Cardiac septum (tissue), 1 donor: ENCODE measurements at places on chromosomes 7 and 10. TPM values are rescaled to one million over a fixed set of nuclear protein-coding genes. Genes with fewer than 3 reads are reported as not detected.

PITRM1 gene
- total RNA-seq: 85.3 TPM

- no peak for DNase-seq
Observed at GRCh38 chr10:120929166-120929565, 78.0 kb downstream of the WDR11 start.

GRCh38 chr10:104026762-104027161 is 58.9 kb downstream of the COL17A1 start:
- no peak for DNase-seq

DNA sequence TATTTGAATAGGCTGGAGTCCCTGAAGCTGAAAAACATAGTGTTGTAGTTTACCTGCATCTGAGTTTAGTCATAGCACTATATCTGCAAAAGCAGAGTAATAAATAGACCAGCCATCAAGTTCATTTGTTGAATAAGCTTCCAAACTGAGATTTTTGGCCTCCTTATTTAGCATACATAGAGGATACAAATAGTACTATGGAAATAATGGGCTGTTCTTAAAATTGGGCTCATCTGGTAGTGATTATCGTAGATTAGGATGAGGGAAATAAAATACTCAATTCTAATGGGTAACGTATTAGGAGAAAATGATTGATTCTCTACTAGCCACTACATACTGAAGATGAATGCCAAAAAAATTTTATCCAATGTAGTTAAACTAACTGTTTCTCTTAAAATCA is 41.4 kb upstream of the TMEM196 start:
- no peak for DNase-seq

- no peak for DNase-seq
Observed at GRCh38 chr7:80279760-80280159, 145.1 kb downstream of the GNAI1 start.

- no peak for DNase-seq
Observed at GRCh38 chr7:94160719-94161435, 156.7 kb upstream of the BET1 start.

BMPR1A gene
- total RNA-seq: 60.0 TPM

DNA sequence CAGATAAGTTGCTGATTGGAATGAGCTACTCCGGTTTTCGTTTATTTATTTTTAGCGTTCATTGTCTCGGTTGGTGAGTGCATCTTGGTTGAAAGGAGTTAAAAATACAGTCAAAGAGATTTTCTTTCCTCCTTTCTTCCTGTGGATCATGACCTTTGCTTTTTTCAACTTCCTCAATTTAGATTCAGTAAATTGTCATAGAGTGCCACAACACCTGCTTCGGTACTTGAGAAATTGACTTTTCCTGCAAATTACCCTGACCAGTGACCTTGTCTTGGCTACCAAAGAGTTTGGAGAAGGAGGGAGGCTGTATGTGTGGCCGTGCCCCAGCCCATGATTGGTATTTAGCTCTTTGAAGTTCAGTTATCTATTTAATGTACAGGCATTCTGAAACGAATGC is 128.7 kb downstream of the FAM204A start:
- no peak for DNase-seq

CCT6A gene
- 74.0 TPM for total RNA-seq

DNA sequence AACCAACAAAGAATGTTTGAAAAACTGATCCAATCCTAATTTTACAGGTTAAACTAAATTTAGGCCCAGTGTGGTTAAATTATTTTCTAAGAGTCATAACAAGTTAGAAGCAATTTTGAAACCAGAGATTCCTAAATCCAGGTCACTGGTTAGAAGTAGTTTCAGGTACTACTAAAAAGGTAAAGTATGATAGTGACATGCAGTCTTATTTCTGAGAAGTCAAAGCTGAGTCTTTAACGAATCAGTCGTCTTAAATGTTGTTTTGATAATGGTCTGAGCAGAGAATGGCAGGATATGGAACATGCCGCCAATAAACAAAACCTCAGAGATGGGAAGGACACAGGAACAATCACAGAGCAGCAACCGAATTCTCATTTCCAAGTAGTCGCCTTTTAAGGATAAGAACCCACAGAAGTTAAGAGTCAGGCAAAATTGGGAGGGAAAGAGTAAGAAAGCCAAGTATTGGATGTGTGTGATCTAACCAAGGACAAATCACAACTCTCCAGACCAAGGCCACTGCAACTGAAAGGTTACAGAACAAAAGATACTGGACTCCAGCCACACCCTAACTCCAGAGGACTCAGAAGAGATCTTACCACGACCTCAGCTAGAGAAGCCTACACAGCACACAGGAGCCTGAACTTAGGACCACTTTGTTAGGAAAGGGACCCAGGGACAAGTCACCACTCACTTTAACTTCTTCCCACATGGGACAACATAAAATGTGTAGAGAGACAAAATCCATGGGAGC is 19.7 kb downstream of the TMEM243 start:
- no peak for DNase-seq

OIT3 gene
- total RNA-seq: 0.32 TPM

DNA sequence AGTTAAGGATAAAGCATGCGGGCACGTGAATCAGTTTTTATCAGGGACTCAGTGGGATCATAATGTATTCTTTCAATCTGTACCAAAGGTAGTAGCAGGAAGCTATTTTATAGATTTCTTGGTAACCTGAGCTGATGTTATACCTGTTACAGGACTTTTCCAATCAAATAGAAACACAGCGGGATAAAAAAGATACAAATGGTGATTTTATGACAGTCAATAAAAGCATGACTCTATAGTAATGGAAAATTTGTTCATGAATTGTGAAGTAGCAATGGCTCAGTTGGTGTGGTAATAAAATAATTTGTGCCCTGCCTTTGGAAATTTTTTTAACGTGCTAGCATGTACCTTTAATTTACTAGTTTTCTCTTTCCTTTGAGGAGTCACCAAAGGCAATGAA is 300.7 kb upstream of the CELF2 start:
- no peak for DNase-seq

- DNase-seq: no peak
Observed at GRCh38 chr7:51316262-51316665, 345 bp downstream of the COBL start.

UCN3 gene
- total RNA-seq: not detected

FEZF1 gene
- total RNA-seq: 0.13 TPM

CHST12 gene
- 13.8 TPM for total RNA-seq

DNA sequence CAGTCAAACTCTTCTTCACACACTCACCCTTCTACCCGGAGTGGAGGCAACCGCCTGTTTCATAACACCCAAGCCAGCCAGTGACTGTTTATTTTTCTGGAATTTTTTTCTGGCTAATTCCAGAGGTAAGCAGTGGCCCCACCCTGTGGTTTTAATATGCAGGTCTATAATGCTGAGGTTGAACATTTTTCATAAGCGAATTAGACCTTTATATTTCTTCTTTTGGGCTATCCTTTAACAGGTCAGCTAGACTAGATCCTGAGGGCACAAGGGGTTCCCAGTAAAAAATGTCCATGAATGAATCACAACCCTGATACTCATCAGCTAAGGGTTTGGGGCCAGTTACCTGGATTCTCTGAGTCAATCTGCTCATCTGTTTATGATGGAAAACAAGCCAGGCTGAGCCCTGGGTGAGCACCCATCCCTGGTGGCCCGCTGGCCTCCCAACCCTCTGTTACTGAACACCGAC is 76.2 kb downstream of the GRB10 start:
- no peak for DNase-seq

- no peak for DNase-seq
Observed at GRCh38 chr10:3775696-3776551, 9.1 kb downstream of the KLF6 start.

- no peak for DNase-seq
Observed at GRCh38 chr7:66535414-66536329, 93.0 kb upstream of the KCTD7 start.

WEE2 gene
- not detected for total RNA-seq

GRCh38 chr7:333393-333764 is 43.4 kb downstream of the FOXL3 start:
- no peak for DNase-seq

GRCh38 chr7:136058546-136058945 is 81.4 kb upstream of the MTPN start:
- DNase-seq: no peak

GRCh38 chr7:86469680-86470295 is 173.9 kb upstream of the GRM3 start:
- no peak for DNase-seq

- DNase-seq: no peak
Observed at GRCh38 chr7:96331233-96331632, 9.3 kb upstream of the SLC25A13 start.

GRCh38 chr7:155618708-155619633 is 25.5 kb upstream of the RBM33 start:
- DNase-seq: no peak

PGAM2 gene
- 322 TPM for total RNA-seq

AASS gene
- total RNA-seq: 20.6 TPM

SPDYE9 gene
- total RNA-seq: not detected

- DNase-seq: no peak
Observed at GRCh38 chr7:88361357-88361756, 54.7 kb upstream of the STEAP4 start.

DNA sequence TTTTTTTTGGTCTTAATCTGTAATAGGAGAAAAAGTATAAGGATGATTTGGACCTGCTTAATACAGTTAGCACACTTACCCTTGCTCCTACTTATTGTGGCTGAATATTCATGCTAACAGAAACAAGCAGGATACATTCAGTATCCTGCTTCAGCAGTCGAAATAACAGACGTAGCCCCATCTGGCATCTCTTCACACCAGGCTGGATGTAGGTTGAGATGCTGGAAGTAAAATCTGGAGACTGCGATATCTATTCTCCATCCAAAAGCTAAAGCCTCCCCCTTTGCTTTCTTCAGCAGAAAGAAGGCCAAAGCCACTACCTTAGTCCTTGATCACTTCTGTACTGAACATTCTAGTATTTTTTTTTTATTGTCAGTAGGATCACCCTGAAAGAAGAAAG is 537.4 kb downstream of the AUTS2 start:
- no peak for DNase-seq

GRCh38 chr7:15159261-15159660 is 256.7 kb upstream of the DGKB start:
- no peak for DNase-seq

GRCh38 chr10:77836299-77836820 is 90.2 kb downstream of the DLG5 start:
- DNase-seq: peak; percentile 88

HMX3 gene
- not detected for total RNA-seq

- no peak for DNase-seq
Observed at GRCh38 chr10:132332433-132332754, 401 bp downstream of the LRRC27 start.

DNA sequence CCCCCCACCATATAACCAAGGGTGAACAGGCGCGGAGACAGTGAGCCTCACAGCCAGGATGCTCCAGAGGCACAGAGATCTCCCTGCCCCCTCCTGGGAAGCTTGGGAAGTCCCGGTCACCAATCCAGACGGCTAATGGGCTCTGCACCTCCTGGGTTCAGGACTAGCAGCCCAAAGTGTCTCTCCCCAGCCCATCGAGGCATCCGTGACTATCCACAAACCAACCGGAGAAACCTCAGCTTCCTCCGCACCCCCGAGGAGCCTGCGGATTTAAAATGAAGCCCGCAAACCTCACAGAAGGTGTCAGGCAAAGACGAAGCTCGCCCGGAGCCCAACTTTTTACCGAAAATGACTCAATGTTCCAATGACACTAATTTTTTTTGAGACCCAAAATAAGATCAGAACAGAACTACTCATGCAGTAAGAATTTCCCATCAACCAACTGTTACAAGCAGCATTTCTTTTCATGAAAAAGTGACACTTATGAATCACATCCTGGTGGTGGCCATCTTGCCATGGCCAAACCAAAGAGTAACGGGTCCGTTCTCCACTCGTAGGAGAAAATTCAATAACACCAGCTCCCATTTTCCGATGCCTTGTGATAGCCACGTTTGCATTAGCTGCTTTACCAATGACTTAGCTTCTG is 6.0 kb downstream of the PDGFA start:
- DNase-seq: no peak

GRCh38 chr7:72493850-72494661 is 81.9 kb upstream of the CALN1 start:
- DNase-seq: peak; percentile 71

NPY gene
- not detected for total RNA-seq

NUTM2E gene
- total RNA-seq: not detected

DNA sequence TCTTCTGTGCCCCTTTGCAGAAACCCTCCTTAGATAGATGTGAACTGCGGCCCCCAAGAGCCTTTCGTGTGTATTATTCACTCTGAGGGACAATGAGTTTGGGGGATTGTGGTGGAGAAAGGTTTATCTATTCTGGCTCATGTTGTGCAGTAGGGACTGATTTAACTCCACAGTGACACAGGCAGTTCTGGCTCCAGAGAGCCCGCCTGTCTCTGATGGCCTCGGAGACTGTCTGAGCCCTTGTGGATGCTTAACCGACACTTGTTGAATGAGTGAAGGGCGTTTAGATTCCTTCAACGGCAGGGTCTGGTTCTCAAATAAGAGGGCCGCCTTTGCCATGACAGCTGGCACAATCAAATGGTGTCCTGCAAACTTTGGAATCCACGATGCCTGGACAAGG is 5.8 kb downstream of the NPTX2 start:
- no peak for DNase-seq

DNA sequence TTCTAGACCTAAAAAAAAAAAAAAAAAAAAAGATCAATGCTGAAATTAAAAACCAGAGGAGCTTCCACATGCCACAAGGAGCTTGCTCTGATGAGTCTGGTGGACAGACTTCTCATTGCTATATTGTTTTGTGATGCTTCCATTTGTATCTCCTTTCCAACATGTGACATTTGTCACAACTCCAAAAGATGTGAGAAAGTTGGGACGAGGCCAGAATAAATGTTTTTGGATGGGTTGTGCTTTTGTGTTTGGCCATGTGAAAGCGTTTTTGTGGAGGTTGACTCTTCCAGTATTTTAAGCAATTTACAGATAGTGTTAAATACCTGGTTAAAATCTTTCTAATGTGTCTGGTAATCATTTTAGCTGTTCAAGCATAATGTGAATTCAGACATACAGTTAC is 280.1 kb downstream of the SKAP2 start:
- DNase-seq: no peak

- DNase-seq: no peak
Observed at GRCh38 chr7:106866298-106867281, 1.5 kb downstream of the PIK3CG start.

- DNase-seq: no peak
Observed at GRCh38 chr7:82578430-82578829, 134.9 kb upstream of the CACNA2D1 start.

GRCh38 chr10:103954543-103954942 is 12.4 kb upstream of the SLK start:
- DNase-seq: no peak

- DNase-seq: no peak
Observed at GRCh38 chr7:18976715-18977471, 140.5 kb downstream of the TWIST1 start.

LIPN gene
- not detected for total RNA-seq

ACTA2 gene
- total RNA-seq: 162 TPM

DNA sequence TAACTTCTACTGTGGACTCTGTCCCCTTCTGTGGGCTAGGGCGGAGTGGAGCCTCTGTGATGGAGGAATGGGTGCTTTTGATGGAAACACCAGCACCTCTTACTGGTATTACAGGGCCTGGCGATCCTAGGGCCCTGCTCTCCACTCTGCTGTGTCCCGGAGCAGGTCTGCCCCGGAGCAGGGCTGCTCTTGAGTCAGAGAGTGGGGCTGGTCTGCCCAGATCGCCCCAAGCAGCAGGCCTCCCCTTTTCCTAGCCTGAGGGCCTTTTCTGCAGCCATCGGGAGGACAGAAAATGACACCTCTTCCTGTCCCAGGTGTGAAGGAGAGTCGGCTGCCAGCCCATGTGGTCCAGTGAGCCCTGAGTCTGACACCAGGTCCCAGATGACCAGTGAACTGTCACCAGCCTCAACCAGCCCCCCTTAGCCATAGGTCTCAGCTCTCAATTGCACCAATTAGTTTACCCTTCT is 1.4 kb downstream of the ZNF282 start:
- no peak for DNase-seq

GRCh38 chr10:84842593-84842992 is 514.2 kb downstream of the CCSER2 start:
- DNase-seq: no peak
